ENCODE measurements at places on chromosomes 12 and 14.

- DNase-seq = no peak
Observed at GRCh38 chr12:81231574-81232368, 153.9 kb downstream of the ACSS3 start.

GRCh38 chr14:89619596-89619995, 202.6 kb upstream of the FOXN3 start:
- DNase-seq = peak; percentile 22

GRCh38 chr12:120651821-120652220, 11.4 kb downstream of the CABP1 start:
- DNase-seq = no peak

- no peak for DNase-seq
Observed at GRCh38 chr12:127284021-127284420, 982.9 kb upstream of the TMEM132C start.

DNA sequence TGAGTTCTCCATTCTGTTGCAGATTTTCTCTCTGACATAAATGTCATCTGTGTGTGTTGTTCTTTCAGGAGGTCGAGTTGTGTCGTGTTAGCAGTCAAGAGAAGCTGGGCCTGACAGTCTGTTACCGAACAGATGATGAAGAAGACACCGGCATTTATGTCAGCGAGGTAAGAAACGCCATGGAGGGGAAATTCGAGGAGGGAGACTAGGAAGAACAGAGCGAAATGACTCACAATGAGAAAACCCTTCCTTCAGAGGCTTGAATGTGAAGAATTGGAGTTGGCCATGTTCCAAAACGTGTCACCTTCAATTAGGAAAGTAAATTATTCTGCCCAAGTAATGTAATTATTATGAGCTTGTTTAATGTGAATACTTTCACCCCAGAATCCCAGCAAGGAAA, 364.5 kb downstream of the PDZRN4 start:
- DNase-seq = peak; percentile 56

GRCh38 chr12:55741931-55742680, 816 bp upstream of the GDF11 start:
- DNase-seq = no peak

DNA sequence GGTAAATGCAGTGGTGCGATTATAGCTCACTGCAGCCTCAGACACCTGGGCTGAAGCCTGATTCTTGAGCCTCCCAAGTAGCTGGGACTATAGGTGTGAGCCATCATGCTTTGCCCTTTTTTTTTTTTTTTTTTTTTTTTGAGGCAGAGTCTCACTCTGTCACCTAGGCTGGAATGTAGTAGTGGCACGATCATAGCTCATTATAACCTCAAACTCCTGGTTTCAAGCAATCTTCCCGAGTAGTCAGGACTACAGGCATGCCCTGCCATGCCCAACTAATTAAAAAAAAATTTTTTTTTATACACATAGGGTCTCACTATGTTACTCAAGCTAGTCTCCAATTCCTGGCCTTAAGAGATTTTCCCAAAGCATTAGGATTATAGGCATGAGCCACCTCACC, 6.9 kb downstream of the ATP2A2 start:
- DNase-seq = no peak

DNA sequence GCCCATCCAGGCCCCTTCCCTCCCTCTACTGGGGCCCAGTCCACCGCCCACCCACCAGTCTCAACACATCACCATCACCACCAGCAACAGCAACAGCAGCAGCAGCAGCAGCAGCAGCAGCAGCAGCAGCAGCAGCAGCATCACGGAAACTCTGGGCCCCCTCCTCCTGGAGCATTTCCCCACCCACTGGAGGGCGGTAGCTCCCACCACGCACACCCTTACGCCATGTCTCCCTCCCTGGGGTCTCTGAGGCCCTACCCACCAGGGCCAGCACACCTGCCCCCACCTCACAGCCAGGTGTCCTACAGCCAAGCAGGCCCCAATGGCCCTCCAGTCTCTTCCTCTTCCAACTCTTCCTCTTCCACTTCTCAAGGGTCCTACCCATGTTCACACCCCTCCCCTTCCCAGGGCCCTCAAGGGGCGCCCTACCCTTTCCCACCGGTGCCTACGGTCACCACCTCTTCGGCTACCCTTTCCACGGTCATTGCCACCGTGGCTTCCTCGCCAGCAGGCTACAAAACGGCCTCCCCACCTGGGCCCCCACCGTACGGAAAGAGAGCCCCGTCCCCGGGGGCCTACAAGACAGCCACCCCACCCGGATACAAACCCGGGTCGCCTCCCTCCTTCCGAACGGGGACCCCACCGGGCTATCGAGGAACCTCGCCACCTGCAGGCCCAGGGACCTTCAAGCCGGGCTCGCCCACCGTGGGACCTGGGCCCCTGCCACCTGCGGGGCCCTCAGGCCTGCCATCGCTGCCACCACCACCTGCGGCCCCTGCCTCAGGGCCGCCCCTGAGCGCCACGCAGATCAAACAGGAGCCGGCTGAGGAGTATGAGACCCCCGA, 6.8 kb upstream of the RNU7-1 start:
- DNase-seq = no peak

DNA sequence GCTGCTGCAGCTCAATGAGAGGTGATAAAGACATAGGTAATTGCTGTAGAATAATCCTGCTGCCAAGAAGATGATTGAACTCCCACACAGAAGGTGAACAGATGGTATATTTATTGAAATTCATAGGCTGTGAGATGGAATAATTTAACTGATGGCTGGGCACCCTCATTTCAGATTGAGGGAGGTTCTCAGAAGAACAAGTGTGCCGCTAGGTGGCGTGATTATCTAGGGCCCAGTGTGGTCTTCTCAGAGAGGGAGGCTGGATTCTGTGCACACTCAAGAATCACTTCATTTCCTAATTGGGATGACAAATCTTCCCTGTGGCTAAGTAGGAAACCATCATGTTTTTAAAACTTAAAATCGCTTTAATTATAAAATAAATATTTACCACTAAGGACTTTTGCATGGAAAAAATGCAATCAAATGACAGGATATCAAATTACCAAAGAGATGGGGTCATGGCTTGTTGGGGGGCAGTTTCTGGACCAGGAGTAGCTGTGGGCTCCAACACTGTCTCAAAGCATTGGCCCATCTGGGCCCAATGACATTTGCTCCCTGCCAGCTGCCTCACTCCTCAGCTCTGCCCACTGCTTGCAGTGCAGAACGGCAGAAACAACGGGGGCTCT, 132.3 kb downstream of the SNAPC1 start:
- peak; percentile 96 for DNase-seq

DNA sequence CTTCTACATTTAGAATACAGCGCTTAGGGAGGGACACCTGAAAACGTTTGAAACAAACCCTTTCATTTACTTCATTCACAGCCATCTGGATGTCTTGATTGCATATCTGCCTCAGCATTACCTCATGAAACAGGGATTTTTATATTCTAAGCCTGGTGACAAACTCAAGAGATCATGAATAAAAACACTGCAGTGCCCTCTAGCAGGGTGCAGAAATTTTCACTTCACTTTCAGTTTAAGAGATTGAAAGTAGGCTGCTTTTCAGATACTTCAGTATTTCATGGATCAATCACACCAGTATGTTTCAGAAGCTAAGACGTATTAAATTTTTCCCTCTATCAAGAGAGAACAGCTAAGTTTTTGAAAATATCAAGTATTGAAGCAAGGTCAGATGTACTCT, 467.8 kb downstream of the MDGA2 start:
- DNase-seq = peak; percentile 22

DNA sequence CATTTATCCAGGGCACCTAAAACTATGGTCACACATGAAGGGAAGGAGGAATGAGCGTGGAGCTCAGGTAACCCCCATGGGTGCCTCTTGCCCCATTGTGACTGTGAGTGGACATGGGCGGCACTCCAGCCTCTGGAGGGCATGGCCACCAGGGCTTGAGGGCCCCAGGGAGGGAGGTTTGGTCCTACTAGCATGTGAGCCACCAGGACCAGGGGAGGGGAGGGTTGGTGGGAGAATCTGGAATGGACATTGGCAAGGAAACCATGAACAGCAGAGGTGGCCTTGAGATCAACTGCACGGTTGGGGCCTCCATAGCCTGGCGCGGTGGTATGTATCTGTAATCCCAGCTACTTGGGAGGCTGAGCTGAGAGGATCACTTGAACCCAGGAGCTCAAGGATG, 623.6 kb downstream of the AACS start:
- DNase-seq = no peak

- no peak for DNase-seq
Observed at GRCh38 chr12:59716043-59716442, 120.2 kb downstream of the SLC16A7 start.

GRCh38 chr12:12946686-12947355, 5.1 kb downstream of the GPRC5D start:
- no peak for DNase-seq

DNA sequence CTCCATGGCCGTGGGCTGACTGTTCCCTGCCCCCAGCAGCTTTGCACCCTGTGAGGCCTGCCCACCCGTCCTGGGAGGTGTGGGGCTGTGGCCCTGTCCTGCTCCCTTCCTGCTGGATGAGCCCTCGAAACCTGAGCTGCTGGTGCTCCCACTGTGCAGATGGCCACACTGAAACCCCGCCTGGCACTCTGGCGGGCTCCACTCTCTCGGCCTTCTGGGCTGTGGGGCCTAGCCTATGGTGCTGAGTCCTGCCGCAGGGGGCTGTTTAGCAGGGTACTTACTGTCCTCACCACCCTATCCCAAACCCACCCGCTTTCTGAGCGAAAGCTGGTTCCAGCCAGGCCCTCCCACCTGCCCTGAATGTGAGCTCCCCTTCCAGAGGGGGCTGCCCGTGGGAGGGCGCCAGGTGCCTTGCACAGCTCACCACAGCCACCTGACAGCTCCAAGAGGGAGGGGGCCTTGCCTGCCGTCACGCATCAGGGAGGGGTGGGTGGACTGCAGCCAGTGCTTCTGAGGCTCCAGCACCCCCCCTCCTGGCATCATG, 7.3 kb downstream of the SLC25A47 start:
- DNase-seq = no peak

GRCh38 chr12:110280392-110280778, 662 bp upstream of the ATP2A2 start:
- DNase-seq = peak; percentile 88

- no peak for DNase-seq
Observed at GRCh38 chr12:55711786-55712553, 3.9 kb upstream of the BLOC1S1 start.

GRCh38 chr12:94193168-94193567, 44.8 kb downstream of the PLXNC1 start:
- no peak for DNase-seq

DNA sequence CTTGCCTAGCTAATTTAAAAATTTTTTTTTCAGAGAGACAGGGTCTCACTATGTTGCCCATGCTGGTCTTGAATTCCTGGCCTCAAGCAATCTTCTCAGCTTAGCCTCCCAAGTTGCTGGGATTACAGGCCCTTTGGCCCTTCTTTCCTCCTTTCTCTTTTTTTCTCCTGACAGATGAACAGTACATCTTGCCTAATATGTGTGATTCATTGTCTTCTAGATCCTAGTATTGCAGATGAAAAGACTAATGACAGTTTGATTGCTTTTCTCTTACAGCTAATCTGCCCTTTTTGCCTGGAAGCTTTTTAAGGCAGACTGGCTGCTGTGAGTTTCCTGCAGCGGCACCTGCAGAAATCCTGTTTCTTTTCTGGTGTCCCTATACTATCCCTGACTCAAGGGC, 12.0 kb downstream of the DEPDC4 start:
- DNase-seq = no peak

All from brain (organoid and tissue), 16 donors.